EH (cell line): ENCODE measurements at places on chromosomes 2 and 18.

DNA sequence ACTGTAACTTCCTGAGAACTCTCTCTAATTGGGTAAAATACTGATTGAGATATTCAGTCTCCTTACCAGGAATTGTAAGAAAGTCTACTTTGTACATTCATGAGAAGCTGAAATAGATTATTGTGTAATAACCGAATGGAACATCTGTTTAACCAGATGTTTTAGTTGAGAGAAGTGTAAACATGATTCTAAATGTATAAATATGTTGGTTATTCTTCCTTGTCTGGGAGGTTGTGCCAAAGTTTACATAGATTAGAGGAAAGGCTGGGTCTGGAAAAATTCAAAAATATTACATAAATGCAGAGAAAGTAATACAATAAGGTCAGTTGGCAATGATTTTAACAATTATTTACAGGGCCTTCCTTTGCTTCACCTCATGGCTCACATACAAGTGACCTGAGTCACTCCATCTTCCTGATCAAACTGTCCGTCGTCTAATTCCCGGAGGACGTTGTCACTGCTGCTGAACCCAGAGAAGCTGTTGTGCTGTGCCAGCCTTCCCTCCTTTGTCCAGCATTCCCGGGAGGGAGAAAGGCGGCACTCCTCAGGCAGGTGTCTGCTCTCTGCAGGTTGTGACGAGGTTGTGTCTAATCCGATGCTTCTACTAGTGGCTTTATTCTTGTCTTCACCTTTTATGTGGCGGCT, 55.9 kb downstream of the MOB4 start:
- peak; percentile 63 for DNase-seq

GRCh38 chr2:190503088-190503487, 31.4 kb downstream of the NEMP2 start:
- no peak for DNase-seq

GRCh38 chr2:42804338-42804737, 12.0 kb upstream of the HAAO start:
- peak; percentile 22 for DNase-seq

DNA sequence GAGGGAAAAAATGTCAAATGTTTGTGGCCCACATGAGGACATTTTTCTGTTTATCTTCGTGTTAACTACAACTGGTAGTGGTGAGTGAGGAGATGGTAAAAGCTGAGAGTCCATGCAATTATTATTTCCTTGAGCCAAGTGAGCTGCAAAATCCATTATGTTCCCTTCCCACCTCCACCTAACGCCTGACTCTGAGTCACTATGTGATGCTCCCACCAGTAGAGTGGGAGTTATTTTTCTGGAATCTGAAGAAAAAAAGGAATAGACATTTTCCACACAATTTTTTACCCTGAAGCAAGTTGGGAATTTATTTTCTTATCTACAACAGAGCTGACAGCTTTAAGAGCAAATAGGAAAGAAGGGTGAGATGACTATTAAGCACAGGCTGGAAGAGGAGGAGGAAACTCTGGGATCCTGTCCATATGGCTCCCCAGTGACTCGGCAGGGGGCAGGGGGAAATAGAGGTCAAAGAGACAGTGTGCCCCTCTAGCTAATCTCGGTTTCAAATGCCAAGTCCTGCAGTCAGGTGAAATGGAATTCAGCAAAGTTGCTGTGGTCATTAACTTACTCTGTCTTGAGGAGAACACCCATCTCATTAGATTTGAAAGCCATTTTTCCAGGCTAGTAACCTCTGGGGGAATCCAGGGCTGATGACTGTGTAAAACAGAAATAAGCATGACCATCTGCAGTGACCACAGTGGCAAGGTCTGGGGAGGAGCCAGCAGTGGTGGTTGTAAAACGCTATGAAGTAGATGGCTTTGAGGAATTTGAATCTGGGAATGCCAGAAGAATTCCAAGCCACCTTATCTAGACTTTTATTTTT, 463.9 kb downstream of the STK39 start:
- DNase-seq, result peak; percentile 0

GRCh38 chr2:232901736-232902578, 31.9 kb downstream of the SNORC start:
- peak; percentile 94 for DNase-seq
